ENCODE measurements at places on chromosomes 7 and 10.

DNA sequence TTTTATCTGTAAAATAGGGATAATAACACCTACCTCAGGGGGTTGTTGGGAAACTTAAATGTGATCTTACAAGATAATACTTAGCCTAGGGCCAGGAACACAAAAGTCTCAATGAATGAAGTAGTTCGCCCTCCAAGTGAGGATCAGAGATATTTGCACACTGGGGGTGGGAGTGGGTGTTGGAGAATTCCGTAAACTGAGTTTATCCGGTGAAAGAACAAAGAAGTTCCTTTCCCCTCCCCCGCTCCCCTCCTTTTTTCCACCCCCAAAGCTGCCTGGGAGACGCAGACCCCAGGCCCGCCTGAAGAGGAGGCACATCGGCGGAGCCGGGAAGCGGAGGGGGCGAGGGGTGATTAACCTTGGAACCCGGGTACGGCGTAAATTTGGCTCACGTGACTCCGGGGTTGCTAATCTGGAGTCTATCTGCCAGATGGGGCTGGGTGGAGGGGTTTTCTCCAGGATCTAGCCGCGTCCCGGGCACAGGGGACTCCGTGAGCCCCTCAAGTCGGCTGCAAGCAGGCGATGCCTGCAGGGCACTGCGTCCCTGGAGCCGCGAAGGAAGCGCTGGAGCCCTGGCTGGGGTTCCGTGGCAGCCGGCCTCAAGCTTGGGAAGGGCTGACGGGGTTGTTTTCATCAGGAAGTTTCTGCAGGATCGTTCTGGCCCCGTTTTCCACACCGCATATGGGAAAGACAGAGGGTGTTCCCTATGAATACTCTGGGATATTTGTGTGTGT, 1.4 kb upstream of the PODXL start:
- DNase-seq = no peak
- H3K4me1 ChIP-seq = peaks cover 10% of the 10 kb centered on the region
- no peaks in the 10 kb centered on the region for H3K27me3 ChIP-seq
- peak overlapping the region; percentile 90 for H3K4me3 ChIP-seq
- no peak overlapping the region for H3K27ac ChIP-seq

DNA sequence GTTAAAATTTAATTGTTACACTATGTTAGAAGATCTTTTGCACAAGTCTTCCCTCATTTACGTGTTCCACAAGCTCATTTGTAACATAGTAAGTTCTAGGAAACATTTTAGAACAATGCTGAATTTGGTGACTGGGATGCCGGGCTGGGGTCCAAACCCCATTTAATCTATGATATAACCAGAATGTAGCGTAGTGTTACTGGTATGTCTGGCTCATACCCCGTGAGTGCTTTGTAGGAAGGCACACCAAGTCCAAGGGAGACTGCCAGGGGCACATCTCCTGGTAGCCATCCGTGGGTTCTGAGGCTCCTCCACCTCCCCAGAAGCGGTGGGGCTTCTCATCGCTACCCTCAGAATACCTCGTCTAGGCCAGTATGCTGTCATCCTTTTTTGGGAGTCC, 21.3 kb upstream of the TMEM236 start:
- H3K36me3 ChIP-seq = no peaks in the 10 kb centered on the region
- H3K4me3 ChIP-seq = no peak overlapping the region
- no peaks in the 10 kb centered on the region for H3K4me1 ChIP-seq
- H3K27ac ChIP-seq = no peak overlapping the region

DNA sequence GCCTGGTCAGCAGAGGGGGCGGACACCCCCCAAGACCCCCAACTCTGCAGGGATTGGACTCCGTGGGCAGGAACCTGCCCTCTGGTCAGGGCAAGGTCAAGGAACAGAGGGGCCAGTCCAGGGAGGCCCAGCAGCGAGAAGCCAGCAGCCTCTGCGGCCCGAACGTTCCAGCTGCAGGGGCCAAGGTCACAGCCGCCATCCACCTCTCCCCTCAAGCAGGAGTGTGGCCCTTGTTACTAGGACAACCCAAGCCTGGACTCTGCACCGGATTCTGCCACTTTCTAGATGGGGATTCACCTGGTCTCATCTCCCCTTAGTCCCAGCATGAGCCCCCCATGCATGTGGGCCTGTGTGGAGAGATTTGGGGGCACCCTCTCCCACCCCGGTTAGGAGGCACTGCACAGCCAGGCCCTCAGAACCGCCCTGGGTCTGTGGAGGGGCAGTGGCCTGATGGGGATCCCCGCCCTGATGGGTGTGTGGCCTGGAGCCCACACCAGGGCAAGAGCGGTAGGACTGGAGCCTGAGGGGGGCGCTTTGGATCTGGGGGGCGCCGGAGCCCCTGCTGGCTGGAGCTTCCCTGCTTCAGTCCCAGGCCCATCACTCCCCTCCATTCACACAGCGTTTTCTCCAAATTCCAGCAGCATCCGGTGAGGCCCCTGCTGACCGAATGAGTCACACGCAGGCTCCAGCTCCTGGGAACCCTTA, 18.1 kb downstream of the ADGRA1 start:
- DNase-seq = no peak
- no peak overlapping the region for H3K27ac ChIP-seq
- H3K36me3 ChIP-seq = no peaks in the 10 kb centered on the region

DNA sequence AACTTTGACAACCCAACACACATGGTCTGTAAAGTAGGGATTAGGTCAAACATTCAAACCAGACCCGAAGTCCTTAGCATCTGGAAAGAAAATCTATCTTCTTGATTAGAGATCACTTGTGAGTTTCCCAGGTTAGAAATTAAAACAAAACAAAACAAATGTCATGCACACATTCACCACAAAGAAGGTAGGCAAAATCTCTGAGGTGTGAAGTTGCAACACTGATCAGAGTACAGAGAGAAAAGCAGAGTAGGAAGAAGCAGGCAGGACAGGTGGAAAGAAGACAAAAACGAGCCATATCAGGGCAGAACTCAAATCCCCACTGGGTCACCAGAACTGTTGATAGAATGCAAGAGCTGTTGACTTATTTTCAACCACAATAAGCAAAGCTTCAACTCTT, 102.8 kb upstream of the THSD7A start:
- no peaks in the 10 kb centered on the region for H3K36me3 ChIP-seq
- H3K4me3 ChIP-seq = no peak overlapping the region
- no peaks in the 10 kb centered on the region for H3K4me1 ChIP-seq
- H3K27me3 ChIP-seq = no peaks in the 10 kb centered on the region
- no peak overlapping the region for H3K27ac ChIP-seq
